ENCODE measurements at places on chromosomes 5 and 9. TPM values are rescaled to one million over a fixed set of nuclear protein-coding genes. Genes with fewer than 3 reads are reported as not detected.
A peak's percentile ranks its signal among the peaks of the same experiment; 100 is the strongest.

Gene RASGRF2
- total RNA-seq: 19.4 TPM

Gene ACTBL2
- total RNA-seq: not detected

Gene SLC45A2
- total RNA-seq: not detected

Gene KIAA0825
- total RNA-seq: 0.62 TPM

Gene NEURL1B
- total RNA-seq: 0.37 TPM

Gene FBN2
- not detected for total RNA-seq

GRCh38 chr5:43410414-43410813 is 1.8 kb downstream of the CCL28 start:
- no peak for DNase-seq

DNA sequence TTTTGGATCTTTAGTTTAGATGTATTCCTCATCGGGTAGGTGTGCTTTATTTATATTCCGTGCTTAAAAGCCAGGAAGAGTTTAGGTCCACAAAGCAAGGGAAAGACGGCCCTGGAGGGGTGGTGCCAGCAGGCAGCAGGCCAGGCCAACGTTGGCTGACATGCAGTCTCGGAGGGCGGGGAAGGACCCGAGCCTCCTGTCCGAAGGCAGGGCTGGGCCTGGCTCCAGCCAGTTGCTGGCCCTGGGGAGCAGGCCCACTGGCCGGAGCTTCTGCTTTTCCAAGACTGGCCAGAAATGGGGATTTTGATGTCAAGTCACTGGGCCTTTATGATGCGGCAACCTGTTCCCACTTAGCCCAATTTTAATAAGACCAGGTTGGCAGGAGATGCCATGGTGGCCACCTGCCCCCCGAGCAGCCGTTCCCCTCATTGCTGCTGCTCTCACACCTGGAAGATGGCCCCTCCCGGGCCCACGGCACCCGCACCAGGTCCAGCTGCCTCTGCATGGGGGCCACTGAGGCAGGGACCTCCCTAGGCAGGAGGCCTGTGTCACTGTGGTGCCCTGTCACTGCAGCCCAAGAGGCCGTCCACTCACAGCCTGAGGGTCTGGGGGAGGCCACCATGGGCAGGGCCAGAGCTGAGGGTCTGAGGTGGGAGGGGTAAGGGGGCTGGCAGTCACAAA is 23.2 kb downstream of the LPCAT1 start:
- DNase-seq: no peak

DNA sequence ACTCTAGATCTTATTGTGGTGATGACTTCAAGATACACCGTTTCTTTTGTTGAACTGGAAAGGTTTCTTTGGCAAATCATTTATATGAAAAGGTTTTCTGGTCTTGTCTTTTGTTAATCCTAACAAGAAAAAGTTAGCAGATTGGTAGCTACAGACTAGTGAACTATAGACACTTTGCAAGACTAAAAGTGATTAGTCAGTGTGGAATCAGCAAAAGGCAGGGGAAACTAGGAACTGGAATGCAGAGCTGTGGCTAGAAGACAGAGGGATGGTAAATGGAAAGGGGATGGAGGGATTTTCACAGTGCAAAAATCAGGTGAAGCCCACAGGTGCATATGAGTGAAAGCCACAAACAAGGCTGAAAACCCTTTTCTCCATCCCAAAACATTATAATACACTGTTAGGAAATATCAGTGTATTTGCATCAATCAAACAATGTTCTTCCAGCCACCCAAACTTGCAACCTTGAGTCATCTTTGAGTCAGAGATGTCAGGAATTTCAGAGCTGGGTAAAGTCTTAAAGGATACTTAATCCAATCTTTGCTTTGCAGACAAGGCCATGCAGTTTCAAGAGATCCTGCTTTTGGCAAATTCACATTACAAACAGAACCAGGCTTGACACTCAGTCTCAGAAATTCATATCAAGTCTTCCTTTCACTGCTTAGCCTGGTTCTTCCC is 52.7 kb downstream of the PLK2 start:
- no peak for DNase-seq

DNA sequence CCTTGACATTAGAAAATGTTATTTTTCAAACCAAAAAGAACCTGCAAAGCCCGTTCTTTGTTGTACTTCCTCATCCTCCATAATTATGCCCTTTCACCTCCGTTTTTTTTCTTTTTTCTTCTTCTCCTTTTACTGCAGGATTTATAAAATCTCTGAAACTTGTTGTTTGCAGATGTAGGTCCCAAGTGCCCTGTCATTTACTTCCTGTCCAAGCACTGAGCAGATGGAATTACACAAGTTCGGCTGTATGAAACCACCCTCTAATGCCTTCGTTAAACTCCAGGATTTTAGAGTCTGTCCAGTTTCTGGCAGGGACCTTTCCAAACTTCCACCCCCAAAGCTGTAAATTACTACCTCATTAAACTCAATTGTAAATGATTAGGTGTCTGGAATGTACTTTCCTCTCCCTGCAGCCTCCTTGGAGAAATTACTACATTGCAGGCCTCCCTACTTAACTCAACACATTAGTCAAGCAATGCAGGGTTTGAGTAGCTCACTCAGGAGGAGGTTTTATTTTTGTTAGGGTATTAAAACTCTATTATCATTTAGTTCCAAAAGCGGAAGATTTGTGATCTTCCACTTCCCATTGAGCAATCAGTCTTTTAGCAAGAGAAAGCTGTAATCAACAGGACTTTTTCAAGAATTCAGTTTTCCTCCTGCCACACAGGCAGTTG is 125.6 kb upstream of the LPAR1 start:
- no peak for DNase-seq

DNA sequence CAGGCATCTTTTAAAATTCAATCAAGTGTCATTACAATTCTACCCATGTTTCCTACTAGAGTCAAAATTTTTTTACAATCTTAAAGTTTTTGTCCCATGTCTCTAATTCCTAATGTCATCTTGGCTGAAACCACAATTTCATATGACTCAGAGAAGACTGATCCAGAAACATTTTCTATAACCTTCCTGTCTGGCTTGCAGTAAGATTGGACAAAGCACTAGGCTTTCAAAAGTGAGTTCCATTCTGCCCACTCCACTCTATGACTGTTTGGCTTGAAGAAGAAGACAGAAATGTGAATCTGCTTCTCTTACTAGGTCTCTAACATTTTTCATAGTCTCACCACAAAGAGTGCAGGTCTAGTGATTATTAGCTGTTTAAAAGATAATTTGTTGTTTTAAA is 88.8 kb downstream of the NR3C1 start:
- no peak for DNase-seq

DNA sequence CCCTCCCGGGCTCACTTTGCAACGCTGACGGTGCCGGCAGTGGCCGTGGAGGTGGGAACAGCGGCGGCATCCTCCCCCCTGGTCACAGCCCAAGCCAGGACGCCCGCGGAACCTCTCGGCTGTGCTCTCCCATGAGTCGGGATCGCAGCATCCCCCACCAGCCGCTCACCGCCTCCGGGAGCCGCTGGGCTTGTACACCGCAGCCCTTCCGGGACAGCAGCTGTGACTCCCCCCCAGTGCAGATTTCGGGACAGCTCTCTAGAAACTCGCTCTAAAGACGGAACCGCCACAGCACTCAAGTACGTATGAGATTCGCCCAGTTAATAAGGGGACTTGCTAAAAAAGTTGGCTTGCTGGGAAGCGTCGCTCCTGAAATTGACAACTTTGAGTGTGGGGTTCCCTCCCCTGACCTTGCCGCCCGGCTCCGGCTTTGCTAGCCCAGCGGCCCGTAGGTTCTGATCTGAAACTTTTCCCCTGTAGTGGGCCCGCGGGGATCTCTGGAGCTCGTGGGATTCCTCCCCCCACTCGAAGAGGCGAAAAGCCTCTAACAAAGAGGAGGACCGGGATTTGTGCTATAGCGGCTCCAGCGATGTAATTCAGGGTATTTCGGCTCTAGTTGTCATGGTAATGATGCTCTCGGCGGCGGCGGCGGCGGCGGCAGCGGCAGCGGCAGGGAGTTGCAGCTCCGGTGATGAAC is 572 bp downstream of the NR4A3 start:
- peak; percentile 43 for DNase-seq

GRCh38 chr9:120730654-120731514 is 16.6 kb upstream of the MEGF9 start:
- DNase-seq: no peak

DNA sequence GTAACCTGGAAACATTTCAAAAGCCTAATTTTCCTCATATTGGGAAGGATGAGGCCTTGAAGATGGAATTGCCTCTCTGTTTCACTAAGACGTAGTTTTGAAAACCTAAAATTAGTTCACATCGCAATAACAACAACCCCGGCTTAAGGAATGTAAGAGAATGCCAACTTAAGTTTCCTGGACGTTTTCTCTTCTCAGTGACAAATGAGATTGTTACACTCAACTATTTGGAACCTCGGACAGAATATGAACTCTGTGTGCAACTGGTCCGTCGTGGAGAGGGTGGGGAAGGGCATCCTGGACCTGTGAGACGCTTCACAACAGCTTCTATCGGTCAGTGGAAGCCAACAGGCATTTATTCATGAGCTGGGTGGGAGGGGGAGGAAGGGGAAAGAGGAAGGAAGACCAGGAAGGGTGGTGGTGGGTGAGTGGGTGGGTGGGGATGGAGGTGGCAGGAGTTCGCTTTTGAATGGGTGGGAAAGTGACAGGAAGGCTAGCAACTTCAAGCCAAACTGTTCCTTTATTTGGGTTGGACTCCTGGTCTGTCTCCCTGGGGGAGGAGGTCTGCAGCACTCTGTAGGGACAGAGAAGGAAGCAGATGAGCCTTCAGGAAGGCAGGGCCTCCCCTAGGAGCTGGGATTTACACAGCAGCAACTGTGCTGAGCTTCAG is 83.4 kb downstream of the TEK start:
- no peak for DNase-seq

DNA sequence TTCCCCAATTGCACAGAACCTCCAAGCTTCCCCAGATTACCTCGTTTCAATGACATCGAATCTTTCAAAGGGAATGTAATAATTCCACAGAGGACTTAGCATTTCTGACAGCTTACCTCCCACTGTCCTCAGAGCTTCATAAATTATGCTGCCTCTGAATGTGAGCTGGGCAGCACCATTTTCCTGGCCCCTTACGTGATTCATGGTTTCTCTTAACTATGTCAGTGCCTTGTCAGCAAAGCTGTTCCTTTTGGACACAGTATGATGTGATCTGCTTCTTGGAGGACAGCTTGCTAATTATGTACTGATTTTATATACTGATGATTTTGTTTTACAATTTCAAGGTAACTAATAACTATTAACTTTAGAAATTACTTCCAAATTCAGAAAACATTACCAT is 27.7 kb upstream of the SSBP2 start:
- no peak for DNase-seq

GRCh38 chr5:140039561-140039960 is 3.5 kb downstream of the NRG2 start:
- DNase-seq: no peak

GRCh38 chr9:114779352-114779845 is 26.4 kb downstream of the TNFSF15 start:
- DNase-seq: no peak

GRCh38 chr9:122372856-122373845 is 2.3 kb downstream of the PTGS1 start:
- DNase-seq: no peak

DNA sequence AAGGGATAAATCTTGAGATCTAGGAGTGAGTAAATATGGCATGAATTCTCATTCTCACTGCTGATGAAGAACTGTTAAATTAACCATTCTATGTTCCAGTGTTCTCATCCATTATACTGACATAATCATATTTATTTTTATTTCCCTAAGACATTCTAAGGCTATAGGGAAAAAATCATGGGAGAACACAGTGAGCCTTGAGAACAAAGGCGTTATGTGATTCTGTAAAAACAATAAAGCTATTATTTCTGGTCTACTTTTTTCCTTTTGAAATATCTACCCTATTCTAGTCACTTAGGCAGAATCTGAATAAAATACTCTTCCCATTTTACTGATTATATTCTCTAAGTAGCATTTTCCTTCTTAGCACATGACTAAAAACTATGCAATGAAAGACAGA is 155.7 kb upstream of the ADAMTS16 start:
- DNase-seq: no peak

DNA sequence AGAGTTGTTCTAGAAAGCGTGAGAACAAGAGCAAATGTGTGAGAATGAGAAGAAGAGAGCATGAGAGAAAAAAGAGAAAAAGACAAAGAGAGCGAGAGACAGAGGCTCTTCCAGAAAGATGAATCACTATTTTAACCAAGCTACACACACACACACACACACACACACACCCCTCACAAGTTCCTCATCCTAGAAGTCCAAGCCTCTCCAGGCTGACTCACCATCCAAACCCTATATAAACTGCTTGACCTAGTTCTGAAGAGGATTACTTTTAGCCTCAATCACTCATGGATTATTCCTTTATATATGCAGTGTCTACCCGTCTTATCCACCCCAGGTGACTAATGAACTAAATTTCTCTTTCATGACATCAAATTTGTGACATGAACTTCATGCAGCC is 37.6 kb downstream of the C9orf57 start:
- DNase-seq: no peak

DNA sequence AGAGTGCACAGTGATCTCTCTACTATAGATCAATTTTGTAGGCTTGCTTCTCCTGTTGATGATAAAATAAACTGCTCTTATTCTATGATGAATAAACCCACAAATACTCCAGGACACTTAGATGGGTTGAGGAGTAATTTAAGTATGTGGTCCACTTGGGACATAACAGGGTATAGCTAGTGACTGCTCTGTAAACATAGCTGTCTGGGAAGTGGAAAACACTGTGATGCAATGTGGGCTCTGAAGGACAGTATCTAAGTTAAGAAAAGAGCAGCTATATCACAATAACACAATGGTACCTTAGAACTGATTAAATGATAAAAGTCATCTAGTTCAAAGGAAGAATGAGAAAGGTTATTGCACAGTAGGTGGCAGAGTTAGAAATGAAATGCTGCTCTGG is 294.3 kb upstream of the HAPLN1 start:
- no peak for DNase-seq

GRCh38 chr9:90505695-90506094 is 136.9 kb downstream of the DIRAS2 start:
- no peak for DNase-seq

GRCh38 chr5:125551246-125551645 is 804.8 kb upstream of the ZNF608 start:
- DNase-seq: no peak

DNA sequence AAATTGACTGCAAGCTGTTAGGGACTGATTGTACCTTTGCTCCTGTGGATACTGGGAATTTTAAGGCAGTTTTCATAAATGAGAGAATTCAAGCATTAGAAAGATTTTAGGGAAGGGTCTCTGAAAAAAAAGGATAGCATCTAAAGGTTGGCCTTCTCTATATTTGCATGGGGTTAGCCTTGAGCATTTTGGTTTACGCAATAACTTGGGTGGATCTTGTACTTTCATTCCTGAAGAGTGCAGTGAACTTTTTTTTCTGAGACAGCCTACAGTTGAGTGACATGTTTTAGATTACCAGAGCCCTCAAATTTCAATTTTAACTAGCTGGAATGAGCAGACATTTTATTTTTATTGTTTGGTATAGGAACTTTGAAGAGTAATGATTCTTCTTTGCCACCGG is 91.6 kb upstream of the NR3C1 start:
- no peak for DNase-seq

- no peak for DNase-seq
Measured at GRCh38 chr9:80615964-80616363, 1044.2 kb downstream of the TLE4 start.

- DNase-seq: no peak
Measured at GRCh38 chr9:132063281-132063680, 16.4 kb downstream of the MED27 start.

Measured in activated T-helper 2 cell treated with anti-CD3 and anti-CD28 coated beads, Interferon-gamma antibody, Interleukin-2, Interleukin-4, amounts not matched to agents 10 μg/mL and 5 μg/mL and 100 μg/mL, durations not matched to agents 14 hours and 24 hours and 36 hours (primary cell).